Diencephalon (tissue), 1 donor: ENCODE measurements at places on chromosomes 7 and 10. TPM values are rescaled to one million over a fixed set of nuclear protein-coding genes. Genes with fewer than 3 reads are reported as not detected.

The AGBL3 gene
- total RNA-seq, result 7.4 TPM

The ACSM6 gene
- total RNA-seq, result not detected

The MYL7 gene
- not detected for total RNA-seq

The CDC14C gene
- not detected for total RNA-seq

The LIPJ gene
- 1.6 TPM for total RNA-seq

The PRKCQ gene
- total RNA-seq, result 5.3 TPM

The PSMA2 gene
- 46.1 TPM for total RNA-seq

The VWA2 gene
- 3.2 TPM for total RNA-seq

The CCDC7 gene
- total RNA-seq, result 170 TPM

The ARPC1B gene
- total RNA-seq, result 22.6 TPM

The VPS37D gene
- 24.0 TPM for total RNA-seq
